ENCODE measurements at places on chromosomes 1 and 21.

DNA sequence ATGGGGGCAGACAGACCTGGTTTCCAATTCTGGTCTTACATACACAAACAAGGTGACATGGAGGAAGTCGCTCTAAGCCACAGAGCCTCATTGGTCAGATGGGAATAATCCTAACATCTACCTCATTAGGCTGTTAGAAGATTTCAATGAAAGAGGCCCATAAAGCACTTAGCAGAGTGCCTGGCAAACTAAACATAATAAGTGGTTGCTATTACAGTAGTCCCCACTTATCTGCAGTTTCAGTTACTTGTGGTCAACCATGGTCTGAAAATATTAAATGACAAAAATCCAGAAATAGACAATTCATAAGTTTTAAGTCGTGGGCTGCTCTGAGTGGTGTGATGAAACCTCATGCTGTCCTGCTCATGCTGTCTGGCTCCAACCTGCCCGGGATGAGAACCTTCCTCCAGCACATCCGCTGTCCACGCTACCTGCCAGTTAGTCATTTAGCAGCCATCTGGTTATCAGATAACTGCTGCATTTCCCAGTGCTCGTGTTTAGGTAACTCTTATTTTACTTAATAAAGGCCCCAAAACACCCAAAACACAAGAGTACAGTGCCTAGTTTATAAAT lies 112.3 kb downstream of the DDX20 start:
- DNase-seq = no peak

- no peak for DNase-seq
These were observed 1142.1 kb upstream of the PRMT6 start for GRCh38 chr1:105914403-105914802.

DNA sequence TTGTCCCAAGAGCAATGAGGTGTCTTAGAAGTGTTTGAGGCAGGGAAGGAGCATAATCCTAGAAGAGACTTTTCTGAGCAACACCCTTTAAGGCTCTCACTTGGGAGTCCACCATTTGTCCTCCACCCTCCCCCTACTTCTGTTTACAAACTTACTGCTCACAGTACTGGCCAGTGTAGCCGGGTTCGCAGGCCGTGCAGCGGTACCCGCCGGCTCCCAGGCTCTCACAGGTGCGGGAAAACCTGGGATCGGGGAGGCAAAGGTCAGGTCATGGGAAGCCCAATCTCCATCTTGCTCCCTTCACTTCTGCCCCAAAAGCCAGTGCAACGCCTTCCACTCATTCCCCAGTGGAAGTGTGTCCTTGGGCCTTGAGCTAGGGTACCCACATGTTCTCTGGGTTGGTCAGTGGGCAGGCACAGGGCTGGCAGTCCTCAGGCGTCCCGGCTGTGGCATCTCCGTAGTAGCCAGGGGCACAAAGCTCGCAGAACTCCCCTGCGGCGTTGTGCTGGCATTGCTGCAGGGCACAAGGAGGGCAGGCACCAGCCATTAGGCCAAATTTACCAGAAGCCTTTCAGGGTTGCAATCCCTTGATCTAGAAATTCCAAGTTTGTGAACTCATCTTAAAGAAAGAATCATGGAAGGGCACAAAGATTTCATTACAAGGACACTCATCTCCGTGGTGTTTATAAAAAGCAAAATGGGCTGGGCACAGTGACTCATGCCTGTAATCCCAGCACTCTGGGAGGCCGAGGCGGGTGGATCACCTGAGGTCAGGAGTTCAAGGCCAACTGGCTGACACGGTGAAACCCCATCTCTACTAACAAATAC lies 49.8 kb downstream of the LDLRAD2 start:
- DNase-seq = no peak

DNA sequence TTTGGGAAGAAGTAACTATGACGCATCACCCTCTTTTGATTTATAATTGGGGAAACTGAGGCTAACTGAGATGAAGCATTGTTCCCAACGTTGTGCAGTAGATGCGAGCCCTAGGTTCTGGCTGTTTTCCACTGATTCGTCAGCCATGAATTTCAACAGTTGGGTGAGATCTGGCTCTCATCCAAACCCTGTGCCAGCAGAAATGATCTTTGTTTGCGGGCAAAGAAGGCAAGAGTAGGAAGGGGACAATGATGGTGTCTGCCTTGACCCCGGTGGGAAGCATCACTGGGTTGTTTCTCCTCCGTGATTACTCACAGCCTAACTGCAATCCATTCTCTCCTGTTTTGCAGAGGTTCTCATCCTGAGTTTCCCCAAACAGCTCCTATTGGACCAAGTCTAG lies 142.3 kb downstream of the MIS18A start:
- no peak for DNase-seq

DNA sequence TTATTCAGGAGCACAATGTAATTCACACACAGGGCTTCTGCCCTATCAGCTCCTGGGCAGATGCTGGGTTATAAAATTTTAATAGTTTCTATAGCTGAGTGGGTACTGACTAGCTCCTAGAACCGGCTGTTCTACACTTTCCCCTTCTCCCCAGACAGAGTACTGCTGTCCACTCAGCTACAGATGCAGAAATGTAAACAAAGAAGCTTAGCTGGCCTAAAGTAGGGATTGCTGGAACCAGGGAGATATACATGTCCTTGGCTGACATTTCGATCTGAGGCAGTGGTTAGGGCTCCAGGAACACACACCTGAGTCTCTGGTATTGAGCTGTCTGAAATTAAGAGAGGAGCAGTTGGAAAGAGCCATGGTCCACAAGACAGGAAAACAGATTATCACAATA lies 211.5 kb upstream of the USP24 start:
- DNase-seq = no peak
